ENCODE measurements at places on chromosomes 4 and X.

DNA sequence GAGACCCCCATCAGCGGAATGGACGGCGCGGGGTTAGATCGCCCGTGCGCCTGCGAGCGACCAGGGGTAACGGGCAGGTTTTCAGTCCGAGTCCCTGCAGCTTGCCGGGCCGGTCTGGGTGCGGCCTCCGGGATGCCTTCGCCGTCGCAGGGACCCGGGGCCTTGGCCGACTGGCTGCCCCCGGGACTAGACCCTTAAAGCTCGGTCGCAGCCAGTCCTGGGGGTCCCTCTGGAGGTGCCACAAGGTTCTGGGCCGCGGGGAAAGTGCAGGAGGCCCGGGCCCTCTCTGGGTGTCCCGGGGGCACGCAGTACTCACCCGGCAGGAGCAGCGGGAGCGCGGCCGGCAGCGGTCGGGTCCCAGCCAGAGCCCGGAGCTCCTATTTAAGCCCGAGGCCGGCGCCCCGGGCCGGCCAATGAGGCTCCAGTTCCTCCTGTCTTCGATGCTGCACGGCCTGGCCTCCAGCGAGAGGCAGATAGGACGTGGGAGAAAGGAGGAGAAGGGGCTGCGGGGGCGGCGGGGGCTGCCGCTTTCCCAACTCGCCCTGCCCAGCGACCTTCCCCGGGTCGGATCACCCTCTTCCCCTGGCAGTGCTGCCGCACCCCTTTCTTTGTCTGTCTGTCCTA lies at the start of gene SPON2:
TSS of gene SPON2 (minus strand) at position 356 of the 624 bp plus-strand sequence.
- no peak for DNase-seq

DNA sequence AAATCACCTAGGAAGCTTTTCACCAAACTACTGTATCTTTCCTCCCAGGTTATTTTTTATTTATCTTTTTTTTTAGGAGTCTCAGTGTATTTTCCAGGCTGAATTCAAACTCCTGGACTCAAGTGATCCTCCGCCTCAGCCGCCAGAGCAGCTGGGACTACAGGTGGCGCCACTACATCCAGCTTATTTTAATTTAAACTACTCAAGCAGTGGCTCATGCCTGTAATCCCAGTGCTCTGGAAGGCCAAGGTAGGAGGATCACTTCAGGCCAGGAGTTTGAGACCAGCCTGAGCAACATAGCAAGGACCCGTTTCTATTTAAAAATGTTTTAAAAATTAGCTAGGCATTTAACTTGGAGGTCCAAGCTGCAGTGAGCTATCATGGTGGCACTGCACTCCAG lies 37.8 kb downstream of the LEF1 start:
- DNase-seq: no peak

GRCh38 chr4:149706942-149707341 lies 108.7 kb downstream of the IQCM start:
- DNase-seq: no peak

- no peak for DNase-seq
Measured at GRCh38 chr4:28256295-28256694, 1395.7 kb downstream of the STIM2 start.

DNA sequence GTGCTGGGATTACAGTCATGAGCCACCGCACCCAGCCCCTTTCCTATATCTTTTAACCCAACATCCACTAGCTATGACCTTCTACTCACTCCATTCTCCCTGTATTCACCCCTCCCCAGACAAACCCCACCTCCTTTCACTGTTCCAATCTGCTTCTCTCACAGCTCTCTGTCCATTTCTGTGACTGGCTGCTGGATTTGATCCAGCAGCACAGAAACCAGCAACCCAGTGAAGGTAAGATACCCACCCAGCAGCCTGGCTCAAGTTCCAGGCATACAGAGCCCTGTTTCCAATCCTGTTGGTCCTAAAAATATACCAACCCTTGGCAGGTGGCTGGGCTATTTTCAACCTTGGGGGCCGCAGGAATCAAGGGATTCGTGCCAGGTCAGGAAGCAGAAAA lies 56.9 kb upstream of the SMIM10 start:
- no peak for DNase-seq

DNA sequence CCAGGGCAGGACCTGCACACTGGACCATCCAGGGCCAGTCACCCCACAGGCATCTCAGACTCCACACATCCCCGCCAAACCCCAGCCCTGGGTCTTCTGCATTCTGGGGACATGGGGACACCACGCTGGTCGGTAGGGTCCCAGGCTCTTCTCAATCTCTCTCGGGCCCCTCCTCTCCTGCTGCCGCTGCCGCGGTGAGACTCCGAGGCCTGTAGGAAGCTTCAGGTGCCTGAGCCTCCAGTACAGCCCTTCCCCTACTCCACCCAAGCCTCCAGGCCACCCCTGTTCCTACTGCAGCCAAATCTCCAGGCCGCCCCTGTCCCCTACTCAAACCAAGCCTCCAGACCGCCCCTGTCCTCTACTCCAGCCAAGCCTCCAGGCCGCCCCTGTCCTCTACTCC lies 5.5 kb upstream of the ASMT start:
- DNase-seq: no peak

GRCh38 chr4:108172753-108173598 lies 4.2 kb upstream of the LEF1 start:
- peak; percentile 62 for DNase-seq

GRCh38 chrX:67648361-67648760 lies 104.5 kb downstream of the AR start:
- DNase-seq: no peak

Measured in stimulated activated CD8-positive, alpha-beta memory T cell treated with anti-CD3 and anti-CD28 coated beads, Interleukin-7, amount 100 ng/mL, for 4 hours (primary cell).